ENCODE measurements at places on chromosomes 4 and X.

DNA sequence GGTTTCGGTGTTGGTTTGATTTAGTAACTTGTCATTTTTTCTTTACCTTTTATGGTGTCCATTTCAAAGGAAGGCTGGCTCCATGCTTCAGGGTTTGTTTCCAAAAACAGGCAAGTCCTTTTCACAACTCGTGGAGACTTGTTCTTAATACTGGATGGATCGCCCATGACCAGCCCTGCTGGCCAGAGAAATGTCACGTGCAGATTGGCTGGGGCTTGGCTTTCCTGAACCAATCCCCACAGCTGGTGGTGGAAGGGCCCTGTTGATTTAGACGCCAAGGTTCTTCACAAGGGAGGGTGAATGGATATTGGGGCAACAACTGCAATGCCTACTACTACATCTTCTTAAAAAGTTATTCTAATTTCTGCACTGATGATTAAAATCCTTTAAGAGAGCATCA lies 92.6 kb downstream of the SHROOM3 start:
- DNase-seq = no peak

- no peak for DNase-seq
These were observed 754.4 kb downstream of the NLGN4X start for GRCh38 chrX:5474282-5474681.

GRCh38 chr4:74161666-74162450 lies 3.9 kb downstream of the MTHFD2L start:
- no peak for DNase-seq

DNA sequence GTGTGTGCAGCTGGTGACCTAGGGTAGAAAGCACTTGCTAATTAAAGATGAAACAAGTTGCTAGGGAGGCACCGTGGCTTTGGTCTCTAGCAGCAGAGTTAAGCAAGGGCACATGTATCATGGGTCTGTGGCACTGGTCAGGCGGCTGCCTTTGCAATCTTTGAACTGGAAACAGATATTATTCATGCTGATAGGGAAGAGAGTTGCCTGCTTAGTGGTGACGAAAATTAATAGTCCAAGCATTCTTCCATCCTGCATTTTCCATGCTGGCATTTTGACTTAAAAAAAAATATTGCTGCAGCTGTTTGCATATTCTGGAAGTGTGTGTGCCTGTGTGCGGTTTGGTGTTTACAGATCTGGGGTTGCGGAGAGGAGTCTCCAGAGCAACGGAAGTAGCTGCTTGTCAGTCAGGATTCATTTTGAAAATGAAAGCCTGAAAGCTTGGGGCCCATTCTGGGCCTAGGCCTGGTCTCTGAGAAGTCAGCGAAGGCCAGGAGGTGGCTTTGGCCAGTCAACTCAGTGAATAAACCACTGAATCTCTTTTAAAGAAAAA lies 2.3 kb upstream of the SOWAHD start:
- peak; percentile 61 for DNase-seq

- no peak for DNase-seq
These were observed 14.1 kb upstream of the STX18 start for GRCh38 chr4:4555916-4556315.

DNA sequence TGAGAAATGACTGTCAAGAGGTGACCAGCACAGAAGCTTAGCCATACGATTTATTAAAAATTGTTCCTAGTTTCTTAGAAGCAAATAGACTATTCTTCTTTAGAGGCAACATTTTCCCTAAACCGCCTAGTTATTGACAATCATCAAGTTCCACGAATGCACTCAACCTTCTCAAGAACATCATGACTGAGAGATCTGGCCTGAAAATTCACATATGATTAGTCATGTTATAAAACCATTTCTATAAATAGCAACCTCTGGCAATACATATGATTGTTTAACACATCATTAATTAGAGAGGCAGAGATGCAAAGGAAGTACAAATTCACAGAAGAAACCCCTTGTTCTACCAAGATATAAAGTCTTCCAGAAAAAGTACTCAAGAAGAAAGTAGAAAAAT lies 6.7 kb downstream of the NUP62CL start:
- DNase-seq = no peak

DNA sequence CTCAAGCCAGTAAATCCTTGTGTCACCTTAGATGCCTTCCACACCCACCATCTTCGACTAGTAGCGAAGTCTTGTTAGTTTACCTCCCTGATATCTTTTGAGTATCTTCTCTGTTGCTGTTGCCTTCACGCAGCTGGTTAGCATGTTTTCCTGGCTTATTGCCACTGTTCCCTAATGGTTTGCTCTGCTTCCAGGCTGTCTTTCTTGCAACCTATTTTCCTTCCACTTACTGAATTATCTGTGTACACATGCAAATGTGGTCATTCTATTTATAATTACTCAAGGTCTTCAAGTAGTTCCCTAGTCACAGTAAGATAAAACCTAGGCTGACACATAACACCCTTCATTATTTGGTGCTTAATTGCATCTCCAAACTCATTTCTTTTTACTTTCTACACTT lies 89.5 kb downstream of the UGT8 start:
- no peak for DNase-seq

GRCh38 chr4:186118582-186118981 lies 14.1 kb downstream of the FAM149A start:
- DNase-seq = no peak

DNA sequence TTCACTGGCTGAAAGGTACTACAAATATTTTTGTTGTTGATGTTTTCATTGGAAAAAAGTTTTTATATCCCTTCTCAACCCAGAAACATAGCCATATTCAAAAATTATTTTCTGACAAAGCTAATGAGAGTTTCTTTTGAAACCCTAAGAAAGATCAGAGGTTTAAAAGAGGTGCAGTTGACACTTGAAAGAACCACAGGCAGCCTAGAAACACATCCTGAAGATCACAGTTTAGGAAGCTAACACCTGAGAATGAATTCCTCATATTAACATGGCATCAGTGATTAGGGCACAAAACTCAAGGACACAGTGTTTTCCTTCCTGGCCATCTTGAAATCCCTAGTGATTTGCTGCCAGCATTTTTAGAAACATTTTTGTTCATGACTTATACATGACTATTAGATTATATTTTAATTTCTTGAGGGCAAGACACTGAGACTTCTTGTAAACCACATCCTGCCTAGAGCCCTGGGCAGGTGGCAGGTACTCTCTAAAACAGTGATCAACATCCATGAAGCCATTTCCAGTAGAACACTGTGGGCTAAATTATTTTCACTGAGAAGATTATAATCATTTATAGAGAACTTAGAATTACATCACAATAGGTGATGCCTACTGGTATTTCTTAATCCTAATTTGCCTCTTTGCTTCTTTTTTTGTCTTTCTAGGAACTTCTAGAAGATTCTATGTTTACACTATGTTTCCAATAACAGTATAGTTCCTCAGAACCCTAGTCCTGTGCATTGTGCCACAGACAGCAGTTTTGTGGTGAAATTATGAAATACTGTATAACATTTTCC lies 80.0 kb downstream of the ARSJ start:
- no peak for DNase-seq

- no peak for DNase-seq
These were observed 159.2 kb upstream of the NDST4 start for GRCh38 chr4:115272594-115272993.

DNA sequence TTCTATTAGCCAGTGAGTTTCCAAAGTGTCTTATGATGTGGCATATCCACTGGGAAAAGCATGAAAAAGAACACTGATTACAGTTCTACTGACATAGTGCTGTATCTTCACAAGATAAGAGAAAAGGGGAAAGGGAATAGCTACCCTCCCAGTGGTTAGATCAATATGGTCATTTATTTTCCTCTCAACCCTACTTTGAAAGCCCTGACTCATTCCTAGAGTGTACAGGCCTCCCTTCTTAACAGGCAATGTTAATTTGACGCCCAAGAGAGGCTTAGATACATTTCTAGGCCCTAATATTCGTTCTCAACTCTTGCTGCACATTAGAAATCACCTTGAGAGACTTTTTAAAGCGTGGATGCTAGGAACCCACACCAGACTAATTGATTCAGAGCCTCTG lies 20.4 kb upstream of the BRS3 start:
- DNase-seq = no peak

GRCh38 chrX:48802905-48803200 lies 986 bp downstream of the HDAC6 start:
- no peak for DNase-seq
